ENCODE measurements at places on chromosomes 6 and 20.

DNA sequence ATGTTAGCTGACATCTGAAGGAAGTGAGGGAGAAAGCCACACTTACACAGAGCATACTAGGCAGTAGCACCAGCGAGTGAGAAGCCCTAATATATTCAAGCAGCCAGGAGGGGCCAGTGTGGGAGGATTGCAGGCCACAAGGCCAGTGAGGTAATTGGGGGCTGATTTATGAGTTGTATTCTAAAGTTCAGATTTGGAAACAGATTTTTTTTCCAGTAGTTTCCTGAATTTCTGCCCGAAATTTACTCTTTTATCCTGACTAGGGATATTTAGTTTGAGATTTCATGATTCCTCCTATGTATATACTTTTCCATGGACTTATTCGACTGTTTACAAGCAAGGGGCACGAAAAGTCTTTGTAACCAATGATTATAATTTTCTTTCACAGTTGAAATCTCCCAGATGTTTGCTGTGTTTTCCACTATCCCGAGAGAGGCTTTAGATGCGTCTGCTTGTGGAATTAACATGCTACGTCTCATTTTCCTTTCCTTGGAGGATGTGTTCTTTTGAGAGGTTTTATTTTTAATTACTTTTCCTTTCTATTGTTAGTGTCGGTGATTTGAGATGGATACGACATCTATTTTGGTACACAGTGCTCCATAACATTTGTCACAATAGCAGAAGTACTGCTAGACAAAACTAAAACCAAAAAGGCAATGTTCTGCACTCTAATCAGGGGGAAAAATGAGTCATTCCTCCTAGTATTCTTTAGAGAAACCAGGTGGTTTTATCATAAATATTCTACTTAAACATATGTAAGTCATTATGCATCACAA is 356.3 kb upstream of the HSF2 start:
- DNase-seq, result no peak

DNA sequence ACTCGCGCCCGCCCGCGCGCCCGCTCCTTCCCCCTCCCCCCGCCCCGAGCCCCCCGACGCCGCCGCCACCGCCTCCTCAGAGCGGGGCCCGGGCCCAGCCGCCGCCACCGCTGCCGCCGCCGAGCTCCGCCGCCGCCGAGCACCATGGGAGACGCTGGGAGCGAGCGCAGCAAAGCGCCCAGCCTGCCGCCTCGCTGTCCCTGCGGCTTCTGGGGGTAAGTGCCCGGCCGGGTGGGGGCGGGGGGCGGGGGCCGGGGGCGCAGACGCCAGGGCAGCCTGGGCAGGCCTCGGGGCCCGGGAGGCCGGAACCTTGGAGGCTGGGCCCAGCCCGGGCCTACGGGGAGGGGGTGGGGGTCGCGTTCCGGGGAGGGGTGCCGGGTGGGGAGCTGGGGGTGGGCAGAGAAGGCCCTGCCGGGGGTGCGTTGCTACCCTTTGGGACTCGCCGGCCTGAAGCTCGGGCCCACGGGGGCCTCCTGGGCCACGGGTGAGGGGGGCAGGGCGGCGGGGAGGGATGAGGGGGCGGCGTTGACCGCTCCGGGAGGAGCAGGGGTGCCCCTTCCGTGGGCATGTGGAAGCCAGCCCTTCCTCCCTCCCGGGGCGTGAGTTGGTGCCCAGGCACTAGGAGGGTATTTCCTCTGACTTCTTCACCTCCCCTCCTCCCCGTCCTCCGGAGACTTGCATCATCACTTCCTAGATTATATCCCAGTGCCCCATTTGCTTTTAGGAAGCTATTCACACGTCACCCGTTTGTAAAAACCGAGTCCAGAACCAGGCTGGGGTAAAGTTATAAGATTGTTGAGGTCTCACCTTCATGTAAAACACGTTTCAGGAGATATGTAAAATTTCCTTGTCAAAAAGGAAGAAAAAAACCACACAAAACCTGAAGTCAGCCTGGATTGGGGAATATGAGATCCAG is 533 bp downstream of the ZFAND3 start:
- no peak for DNase-seq

DNA sequence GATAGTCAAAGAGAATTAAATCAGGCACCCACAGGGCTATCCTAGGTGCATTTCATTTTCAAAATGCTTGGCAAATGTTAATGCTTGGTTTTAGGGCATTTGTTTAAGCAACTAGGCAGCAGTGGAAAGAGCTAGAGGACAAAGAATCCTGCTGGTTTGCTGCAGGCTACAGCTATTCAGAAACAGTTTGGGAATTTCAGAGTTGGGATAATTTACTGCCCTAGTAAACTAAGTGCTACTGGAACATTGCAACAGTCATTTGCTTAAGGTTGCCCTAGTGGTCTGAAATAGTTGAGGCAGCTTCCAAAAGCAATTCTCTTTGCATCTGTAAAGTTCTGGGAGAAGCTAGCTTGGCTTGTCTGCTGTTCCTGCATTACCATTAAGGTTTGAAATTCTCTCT is 312.7 kb downstream of the LAMA2 start:
- no peak for DNase-seq

GRCh38 chr20:34546751-34547181 is 11.8 kb upstream of the MAP1LC3A start:
- DNase-seq, result no peak

DNA sequence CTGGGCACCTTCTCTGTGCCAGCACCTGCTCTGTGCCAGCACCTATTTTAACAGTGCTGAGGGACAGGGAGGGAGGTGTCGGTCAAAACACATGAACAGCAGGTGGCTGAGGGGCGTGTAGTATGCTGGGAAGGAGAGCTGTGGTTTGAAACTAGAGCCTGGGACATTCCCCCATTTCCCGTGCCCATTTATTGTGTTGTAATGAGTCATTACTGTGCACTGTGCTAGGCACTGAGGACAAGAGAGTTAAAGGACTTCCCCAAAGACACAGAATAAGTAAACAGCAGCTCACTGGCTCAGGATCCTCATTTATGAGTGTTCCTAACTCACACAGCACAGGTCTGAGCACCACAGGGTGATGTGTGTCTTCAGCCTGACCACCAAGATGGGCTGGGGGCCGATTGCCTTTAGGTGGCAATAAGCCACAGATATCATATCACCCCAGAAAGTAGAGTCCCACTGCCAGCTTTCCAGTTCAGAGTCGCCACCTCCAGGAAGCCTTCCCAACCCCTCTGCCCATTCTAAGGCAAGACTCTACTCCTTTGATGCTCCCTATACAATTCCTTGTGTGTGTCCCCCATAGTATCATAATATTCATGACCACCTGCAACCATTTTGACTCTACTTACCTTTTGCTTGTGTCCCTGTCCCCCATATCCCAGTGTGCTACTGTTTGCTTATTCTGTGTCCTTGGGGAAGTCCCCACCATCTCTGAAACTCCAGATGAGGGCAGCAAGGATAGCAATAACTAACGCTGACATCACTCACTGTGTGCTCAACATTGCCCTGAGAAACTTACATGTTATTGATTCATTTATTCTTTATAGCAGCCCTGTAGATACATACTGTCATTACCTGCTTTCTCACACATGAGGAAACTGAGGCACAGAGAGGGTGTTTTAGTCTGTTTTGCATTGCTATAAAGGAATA is 87.3 kb downstream of the TOX2 start:
- DNase-seq, result no peak

Data from stimulated activated CD4-positive, alpha-beta T cell treated with anti-CD3 and anti-CD28 coated beads, Interleukin-12 subunit alpha, Interleukin-12 subunit beta, amount 100 ng/mL, for 24 hours (primary cell).